ENCODE measurements at places on chromosomes 2 and 18.
A peak's percentile ranks its signal among the peaks of the same experiment; 100 is the strongest.

GRCh38 chr2:197950724-197951123, 146.3 kb downstream of the PLCL1 start:
- no peak for DNase-seq

DNA sequence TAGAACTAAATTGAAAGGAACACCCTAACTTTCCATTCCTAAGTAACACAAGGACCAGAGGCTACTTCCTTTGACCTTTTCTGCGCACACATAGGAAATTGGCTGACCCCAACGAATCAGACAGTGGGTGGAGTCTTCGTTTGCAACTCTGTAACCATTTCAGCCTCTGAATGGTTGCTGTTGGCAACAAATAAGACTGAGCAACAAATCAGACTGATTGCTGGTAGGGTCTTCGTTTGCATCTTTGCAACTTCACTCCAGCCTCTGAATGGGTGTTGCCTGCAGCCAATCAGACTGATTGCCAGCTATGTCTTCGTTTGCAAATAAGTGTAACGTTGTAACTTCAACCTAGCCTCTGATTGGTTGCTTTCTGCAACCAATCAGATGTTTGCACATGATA, 34.6 kb downstream of the USP40 start:
- DNase-seq = no peak

DNA sequence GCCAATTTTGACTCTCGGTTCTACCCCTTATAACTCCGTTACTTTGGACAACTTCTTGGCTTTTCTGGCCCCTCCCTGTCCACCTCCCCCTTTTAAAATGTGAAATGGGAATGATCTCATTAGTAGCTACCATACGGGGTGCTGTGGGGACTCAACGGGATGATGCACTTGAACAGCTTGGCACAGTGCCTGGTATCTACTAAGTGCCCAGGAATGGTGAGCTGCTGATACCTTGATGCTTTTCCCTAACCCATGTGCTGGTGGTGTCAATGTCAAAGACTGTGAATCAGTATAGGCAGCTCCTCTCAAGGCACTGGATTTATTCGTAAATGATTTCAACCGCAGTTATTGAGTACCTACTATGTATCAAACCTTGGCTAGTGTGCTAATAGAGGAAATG, 204.2 kb downstream of the LOXHD1 start:
- DNase-seq = no peak

- DNase-seq = no peak
Observed at GRCh38 chr2:172009823-172010222, 10.1 kb downstream of the METAP1D start.

- no peak for DNase-seq
Observed at GRCh38 chr2:108971661-108972566, 17.1 kb downstream of the EDAR start.

DNA sequence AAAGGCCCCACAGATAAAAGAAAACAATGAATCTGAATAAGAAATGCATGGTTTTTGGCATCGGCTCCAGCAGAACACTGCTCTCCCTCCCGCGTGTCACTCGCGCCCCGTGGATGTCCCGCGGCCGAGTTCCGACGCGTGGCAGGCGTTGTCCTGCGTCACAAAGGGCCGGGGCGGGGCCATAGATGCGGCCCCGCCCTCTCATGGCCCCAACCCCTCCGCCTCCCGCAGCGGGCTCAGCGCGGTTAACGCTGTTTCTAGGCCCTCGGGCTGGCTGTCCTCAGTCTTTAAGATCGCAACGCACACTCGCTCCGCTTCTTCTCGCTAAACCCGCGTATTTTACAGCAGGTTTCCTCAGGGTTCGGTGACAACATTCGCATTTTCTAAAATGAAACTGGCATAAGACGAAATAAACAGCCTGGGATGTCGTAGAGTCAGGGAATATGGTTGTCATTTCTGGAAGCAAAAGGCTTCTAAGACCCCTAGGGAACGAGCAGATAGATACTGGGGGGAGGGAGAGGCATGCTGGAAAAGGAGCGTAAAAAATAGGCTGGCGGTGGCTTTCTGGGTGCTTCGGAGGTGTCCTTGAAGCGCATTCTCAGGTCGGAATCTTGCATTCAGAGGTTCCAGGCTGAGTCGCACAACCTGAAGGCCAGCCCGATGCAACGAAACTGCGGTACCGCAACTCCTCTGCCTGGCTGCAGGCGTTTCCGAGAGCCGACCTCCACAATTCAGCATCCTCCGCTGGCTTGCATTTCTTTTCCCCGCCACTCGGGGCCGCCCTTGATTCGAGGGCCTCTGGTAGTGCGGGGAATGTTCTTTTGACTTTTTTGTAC, at the start of gene FKBP7:
Gene FKBP7 (minus strand): TSS at position 162 of the 836 bp plus-strand sequence. CDS start 101 bp downstream, at position 61.
- DNase-seq = peak; percentile 71

- no peak for DNase-seq
Observed at GRCh38 chr2:168848225-168848624, 42.0 kb downstream of the SPC25 start.

DNA sequence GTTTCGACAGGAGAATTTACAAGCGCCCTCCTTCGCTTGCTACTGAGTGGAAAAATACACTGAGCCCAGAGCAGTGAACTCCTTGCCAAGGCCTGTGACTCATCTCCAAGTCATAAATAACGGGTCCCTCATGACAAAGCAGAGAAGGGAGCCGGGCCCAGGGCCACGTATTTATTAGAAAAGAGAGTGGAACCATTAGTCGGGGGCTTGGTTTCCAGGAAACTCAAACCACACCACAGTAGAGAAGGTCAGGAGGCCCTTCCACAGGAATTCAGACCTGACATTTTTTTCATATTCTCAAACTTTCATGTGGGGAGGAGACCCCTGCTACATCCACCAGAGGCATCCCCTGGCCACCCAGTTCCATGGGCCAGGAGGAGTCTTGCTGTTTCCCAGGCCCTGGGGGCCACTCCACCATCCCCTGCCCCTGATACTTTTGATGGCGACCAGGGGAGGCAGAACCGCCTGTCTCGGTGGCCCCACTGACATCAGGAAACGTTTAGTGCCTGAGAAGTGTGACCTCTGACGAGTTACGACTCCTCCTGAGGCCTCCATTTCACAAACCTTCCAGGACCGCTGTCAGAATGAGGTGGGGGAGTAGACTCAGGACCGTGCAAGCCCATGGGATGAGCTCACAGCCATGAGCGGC, 289.7 kb downstream of the DYSF start:
- DNase-seq = peak; percentile 50

DNA sequence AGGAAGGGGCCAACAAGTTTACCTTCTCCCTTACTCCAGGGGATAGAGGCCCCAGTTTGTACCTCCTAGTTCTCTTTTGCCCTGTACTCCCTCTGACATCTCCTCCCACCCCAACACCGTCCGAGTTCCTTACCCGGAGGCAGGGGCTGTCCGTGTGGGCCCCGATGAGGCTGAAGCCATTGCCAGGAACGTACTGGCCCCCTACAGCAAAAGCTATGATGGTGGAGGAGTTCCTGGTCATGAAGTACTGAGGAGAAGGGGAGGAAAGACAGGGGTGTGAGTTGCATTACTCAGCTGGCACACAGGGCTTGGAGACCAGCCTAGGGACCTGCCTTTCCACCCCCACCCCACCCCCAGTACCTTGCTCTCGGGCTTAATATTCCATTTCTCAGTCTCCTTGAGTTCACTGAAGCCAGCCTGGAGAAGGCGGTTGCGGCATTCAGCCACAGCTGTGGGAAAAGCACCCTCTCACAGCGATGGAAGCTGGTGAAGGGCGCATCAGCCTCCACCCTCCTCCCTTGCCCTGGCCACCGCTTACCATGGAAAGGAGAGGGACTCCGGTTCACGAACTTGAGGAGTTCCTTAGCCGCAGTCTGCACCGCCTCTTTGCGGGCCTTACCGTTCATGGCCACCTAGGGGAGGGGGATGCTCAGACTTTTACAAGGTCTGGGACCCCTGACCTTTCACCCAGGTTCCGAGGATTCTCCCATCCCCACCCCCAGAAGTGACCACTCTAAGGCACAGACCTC, 1.0 kb downstream of the DNPEP start:
- no peak for DNase-seq

DNA sequence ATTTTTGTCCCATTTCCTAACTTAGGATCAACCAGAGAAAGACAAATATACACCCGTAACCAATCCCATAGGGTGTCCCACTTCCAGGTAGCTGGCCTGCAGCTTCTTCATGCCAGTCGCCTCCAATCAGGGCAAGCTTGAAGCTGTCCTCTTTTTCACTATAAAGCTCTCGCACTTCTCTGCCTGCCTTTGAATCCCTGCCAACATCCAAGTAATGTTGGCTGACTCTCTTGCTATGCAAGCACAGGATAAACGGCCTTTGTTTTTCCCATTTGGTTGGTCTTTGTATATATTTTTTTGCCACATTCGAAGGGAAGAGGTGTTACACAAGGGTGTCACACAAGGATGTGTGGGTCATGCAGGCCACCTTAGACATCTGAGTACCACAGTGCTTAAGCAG, 388.8 kb downstream of the CBLN2 start:
- no peak for DNase-seq

DNA sequence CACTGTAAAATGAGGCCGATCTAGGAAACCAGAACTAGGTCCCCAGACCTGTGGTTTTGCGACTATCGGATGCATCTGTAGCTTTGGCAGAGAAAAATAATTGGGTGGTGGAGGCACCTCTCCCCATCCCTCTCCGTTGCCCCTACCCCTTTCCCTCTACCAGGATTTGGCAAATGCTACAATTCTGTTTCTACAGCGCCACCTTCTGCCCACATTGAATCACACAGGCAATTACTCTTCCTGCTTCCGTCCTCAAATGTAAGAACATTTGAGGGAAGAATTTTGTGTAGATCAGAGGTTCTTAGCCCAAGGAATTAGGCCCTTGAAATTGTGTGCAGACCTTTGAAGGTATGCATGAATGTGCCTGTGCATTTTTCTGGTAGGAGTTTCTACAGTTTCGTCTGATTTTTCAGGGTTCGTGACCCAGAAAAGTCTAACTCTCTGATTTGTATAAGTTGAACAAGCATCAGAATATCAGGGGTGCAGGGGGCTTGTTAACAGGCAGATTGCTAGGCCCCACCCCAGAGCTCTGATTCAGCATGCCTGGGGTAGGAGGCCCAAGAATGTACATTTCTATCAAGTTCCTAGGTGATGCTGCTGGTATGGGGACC, 11.2 kb downstream of the ATP6V1B1 start:
- no peak for DNase-seq

- no peak for DNase-seq
Observed at GRCh38 chr2:232634206-232635150, 1.1 kb downstream of the EFHD1 start.

GRCh38 chr18:79283131-79283810, 112.5 kb upstream of the NFATC1 start:
- no peak for DNase-seq

- no peak for DNase-seq
Observed at GRCh38 chr2:207791579-207792243, 22.0 kb upstream of the FZD5 start.

DNA sequence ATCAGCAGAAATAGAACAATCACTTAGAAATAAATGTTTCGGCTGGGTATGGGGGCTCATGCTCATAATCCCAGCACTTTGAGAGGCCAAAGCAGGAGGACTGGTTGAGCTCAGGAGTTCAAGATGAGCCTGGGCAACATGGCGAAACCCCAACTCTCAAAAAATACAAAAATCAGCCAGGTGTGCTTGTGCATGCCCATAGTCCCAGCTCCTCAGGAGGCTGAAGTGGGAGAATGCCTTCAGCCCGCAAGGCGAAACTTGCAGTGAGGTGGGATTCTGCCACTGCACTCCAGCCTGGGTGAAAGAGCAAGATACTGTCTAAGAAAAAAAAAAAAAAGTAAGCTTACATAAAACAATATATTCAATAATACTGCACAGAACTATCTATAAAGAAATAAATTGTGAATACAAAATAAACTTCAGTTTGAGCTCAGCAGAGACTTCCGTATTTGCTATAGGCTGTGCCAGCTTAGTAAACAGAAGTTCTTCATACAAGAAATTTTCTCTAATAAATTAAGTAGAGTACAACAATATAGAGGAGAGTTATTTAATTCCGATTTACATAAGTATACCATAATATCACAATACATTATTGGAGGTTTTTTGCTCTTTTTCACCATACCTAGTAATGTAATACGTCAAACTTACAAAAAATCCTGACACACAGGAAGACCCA, 43.6 kb downstream of the SRBD1 start:
- no peak for DNase-seq

DNA sequence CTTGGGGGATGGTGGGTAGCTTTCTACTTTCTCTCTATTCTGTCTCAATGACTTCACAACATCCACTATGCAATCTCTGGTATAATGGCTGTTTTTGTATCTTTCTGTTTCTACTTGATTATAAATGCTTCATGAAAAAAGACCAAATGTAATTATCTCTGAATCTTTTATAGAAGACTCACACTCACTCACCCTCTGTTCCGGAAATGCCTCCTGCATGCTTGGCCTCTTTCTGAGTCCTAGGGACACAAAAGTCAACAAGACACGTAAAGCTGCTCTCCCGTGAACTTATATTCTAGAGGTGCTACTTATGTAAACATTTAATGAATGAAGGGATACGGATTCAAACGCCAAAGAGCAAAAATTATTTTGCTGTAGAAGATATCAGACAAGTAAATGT, 502.2 kb upstream of the SOX11 start:
- DNase-seq = no peak

- no peak for DNase-seq
Observed at GRCh38 chr2:210224941-210225672, at the start of gene ACADL. Gene ACADL (minus strand): TSS chr2:210225447. CDS start chr2:210225263, 184 bp downstream.

- DNase-seq = no peak
Observed at GRCh38 chr2:10193851-10194820, 71.6 kb downstream of the RRM2 start.

GRCh38 chr18:59555995-59556659, 141.1 kb downstream of the CCBE1 start:
- DNase-seq = no peak

GRCh38 chr2:197888321-197888720, 83.9 kb downstream of the PLCL1 start:
- no peak for DNase-seq

GRCh38 chr2:228527197-228527881, 345.9 kb upstream of the SPHKAP start:
- no peak for DNase-seq

GRCh38 chr18:75083761-75084160, 125.2 kb downstream of the PTGR3 start:
- DNase-seq = no peak

DNA sequence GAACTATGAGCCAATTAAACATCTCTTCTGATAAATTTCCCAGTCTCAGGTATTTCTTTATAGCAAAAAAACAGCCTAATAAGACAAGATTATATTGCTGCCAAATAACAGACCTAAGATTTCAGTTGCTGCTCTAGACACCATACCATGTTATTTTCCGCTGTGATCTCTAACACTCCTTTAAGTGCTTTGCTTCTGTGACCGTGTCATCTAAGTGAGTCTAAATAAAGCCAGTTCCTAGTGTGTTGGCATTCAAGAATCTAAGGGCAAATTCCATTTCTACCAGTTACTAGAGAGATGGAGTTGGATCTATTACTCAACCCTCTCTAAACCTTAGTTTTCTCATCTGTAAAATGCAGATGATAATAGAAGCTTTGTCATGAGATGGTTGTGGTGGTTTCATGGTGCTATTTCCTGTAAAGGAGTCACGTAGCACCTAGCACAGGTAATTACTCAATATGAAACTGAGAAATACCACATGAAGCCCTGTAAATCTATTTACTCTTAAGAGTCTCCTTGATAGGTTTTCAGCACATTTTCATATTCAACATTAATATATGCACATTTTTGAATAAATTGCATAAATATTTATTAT, 40.5 kb downstream of the SPHKAP start:
- DNase-seq = no peak
